ENCODE measurements at places on chromosomes 7 and 10.

GRCh38 chr10:129962872-129963640 is 1.0 kb downstream of the EBF3 start:
- DNase-seq = no peak

GRCh38 chr7:24406789-24407299 is 122.9 kb downstream of the NPY start:
- no peak for DNase-seq

- DNase-seq = no peak
Observed at GRCh38 chr10:18008986-18009385, 57.3 kb downstream of the SLC39A12 start.

- peak; percentile 47 for DNase-seq
Observed at GRCh38 chr10:50625649-50626132, 1.9 kb upstream of the SGMS1 start.

All from hematopoietic multipotent progenitor cell treated with erythropoietin and hydrocortisone succinate and interleukin-3 and kit ligand, for 8 days (in vitro differentiated cells).